Adrenal gland (tissue), 19 donors: ENCODE measurements at places on chromosomes 1 and 21.

- no peak for DNase-seq
Measured at GRCh38 chr1:35264035-35264434, 4.5 kb upstream of the ZMYM4 start.

- no peak for DNase-seq
Measured at GRCh38 chr1:186658999-186659398, 21.2 kb downstream of the PTGS2 start.

DNA sequence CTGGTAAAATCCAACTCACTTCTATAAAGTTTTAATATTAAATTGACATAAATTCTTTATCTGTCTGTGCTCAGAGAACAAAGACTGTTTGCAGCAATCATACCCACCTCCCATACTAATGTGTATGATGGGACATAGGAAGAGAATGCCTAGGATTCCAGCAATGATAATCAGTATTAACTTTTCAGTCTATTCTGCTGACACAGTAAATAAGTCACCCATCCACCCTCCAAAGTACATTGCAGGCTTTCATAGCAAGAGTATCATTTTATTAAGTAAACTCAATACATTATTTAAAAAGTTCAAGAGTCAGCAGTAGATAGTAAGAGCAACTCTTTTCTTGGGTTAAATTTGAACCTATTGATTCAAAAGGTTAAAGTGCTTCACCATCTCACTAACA lies 8.8 kb downstream of the RBM34 start:
- no peak for DNase-seq

DNA sequence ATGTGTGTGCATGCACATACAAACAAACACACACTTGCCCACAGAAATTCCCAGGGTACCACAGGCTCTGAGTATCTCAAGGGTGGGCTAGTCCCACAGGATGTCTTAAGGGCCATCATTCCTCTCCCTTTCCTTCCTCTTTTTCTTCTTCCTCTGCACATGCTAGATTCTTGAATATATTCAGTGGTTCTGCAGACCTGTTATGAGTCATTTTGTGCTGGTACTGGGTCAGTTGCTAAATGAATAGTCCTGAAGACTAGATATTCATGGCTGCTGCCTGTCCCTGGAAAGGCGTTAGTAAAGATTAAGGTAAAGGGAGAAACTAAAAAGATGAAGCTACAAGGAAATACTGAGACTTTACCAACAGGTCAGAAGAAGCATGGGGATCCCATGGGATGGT lies 256.7 kb upstream of the KIAA0040 start:
- DNase-seq = no peak

DNA sequence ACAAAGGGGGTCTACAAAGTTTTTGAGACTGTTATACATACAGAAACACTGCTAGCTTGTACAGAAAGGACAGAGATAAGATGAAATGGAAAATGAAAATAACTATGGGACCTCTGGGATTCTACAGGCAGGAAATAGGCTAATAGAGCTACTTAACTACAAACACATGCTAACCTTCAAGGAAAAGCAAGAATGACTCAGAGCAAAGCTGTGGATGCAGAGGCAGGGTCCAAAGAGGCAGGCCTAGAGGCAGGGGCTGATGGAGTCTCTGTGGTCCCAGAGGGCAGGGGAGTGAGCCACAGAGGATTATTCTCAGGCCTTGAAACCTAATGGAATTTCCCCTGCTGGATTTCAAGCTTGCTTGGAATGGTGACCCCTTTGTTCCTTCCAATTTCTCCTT lies 18.7 kb upstream of the GOLT1A start:
- no peak for DNase-seq

- no peak for DNase-seq
Measured at GRCh38 chr1:211859405-211859804, 28.8 kb upstream of the LPGAT1 start.

DNA sequence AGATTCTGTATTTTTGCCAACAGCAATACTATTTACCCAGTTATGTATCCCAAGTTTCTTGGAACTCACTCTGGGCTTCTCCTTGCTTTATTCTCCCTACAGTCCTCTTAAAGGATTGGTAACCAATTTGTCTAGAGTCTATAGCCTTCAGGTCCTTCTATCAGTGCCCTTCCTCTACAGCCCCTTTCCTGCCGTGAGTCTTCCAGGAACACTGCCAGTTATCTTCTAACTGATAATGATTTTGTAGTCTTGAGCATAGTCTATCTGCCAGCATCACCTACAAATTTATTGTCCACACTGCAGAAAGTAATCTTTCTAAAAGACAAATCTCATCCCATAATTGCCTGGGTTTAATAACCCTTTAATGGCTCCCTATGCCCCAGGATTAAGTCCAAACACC lies 8.2 kb downstream of the LRRC8B start:
- no peak for DNase-seq

- DNase-seq = no peak
Measured at GRCh38 chr1:235304549-235305451, 23.2 kb downstream of the ARID4B start.

GRCh38 chr1:56382929-56383328 lies 196.4 kb downstream of the PLPP3 start:
- no peak for DNase-seq

DNA sequence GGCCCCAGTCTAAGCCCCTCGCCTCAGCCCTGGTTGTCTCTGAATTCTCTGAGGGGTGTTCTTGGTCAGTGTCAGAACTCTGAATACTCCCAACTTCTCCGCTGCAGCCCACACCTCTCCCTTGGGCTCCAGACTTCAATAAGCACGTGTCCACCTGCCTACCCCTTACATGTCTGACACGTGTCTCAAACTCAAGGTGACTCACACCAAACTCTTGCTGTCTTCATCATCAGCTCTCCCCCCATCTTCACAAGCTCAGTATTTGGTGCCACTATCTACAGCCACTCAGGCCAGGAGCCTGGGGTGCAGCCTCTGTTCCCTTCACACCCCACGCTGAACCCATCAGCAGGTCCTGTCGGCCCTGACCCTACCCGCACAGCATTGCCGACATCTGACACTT lies 18.8 kb upstream of the UBXN10 start:
- no peak for DNase-seq
